ENCODE measurements at places on chromosomes 13 and 19. TPM values are rescaled to one million over a fixed set of nuclear protein-coding genes. Genes with fewer than 3 reads are reported as not detected.

Gene NKPD1
- 0.10 TPM for polyA plus RNA-seq

Gene CYP2F1
- 0.04 TPM for polyA plus RNA-seq

Gene FDX2
- 21.5 TPM for polyA plus RNA-seq

Gene C19orf81
- polyA plus RNA-seq: 2.4 TPM

Gene ZNF358
- 43.1 TPM for polyA plus RNA-seq

Gene SYDE1
- polyA plus RNA-seq: 20.2 TPM

Gene CGB1
- not detected for polyA plus RNA-seq

Gene LSR
- 52.7 TPM for polyA plus RNA-seq

Gene ATP12A
- 29.3 TPM for polyA plus RNA-seq

Gene ZNF583
- polyA plus RNA-seq: 11.1 TPM

Gene SLC10A2
- polyA plus RNA-seq: 0.34 TPM

Gene PSMD8
- polyA plus RNA-seq: 170 TPM

Gene RASGRP4
- polyA plus RNA-seq: 0.79 TPM

Gene MRPL4
- 57.4 TPM for polyA plus RNA-seq

Gene PSG7
- polyA plus RNA-seq: not detected

Gene C19orf67
- 0.10 TPM for polyA plus RNA-seq

Gene LGALS16
- polyA plus RNA-seq: not detected

Gene TRMT1
- polyA plus RNA-seq: 35.6 TPM

Gene ZNF682
- polyA plus RNA-seq: 15.9 TPM

Gene FUT1
- 3.5 TPM for polyA plus RNA-seq

Gene ZNF442
- 7.1 TPM for polyA plus RNA-seq

Gene RDH8
- not detected for polyA plus RNA-seq

Gene IGLON5
- 4.3 TPM for polyA plus RNA-seq

Gene ITGBL1
- polyA plus RNA-seq: 1.2 TPM

Gene SHANK1
- 5.3 TPM for polyA plus RNA-seq

Gene MEX3D
- 23.7 TPM for polyA plus RNA-seq
